ENCODE measurements at places on chromosomes 4 and X. TPM values are rescaled to one million over a fixed set of nuclear protein-coding genes. Genes with fewer than 3 reads are reported as not detected.

DNA sequence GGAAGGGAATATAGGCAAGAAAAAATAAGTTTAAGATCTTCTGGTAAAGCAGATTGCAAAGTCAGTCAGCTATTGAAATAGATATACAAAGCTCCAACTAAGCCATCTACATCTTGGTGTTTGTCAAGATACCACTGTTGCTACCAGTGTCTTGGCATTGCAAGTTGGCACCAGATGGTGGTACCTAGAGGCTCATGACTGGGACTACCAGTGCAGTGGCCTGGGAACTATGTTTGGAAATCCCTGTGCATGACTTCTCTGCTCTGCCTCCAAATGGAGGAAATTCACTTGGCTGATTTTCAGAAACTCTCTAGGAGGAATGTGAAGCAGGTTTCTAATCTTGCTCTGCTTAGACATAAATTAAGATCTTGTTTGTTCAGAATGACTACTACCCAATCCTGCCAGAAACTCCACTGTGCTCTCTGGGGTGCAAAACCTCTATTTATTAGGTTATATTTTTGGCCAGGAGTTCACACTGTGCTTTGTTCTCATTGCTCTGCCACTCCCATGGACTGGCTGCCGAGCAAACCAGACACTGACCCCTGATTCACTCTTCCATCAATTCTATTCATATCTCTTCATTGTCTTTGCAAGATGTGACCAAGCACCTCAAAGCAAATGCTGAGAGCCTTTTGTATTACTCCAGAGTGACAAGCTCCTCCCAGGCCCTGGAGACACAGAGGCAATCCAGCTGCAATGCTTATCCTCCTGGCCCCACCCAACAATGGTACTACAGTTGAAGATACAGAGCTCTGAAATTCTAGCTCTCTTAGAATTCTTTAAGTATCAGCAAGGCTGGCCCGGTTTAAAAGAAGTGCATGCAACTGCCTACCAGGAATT is 272.3 kb upstream of the FGF16 start:
- no peak overlapping the region for H3K4me3 ChIP-seq
- no peaks in the 10 kb centered on the region for H3K36me3 ChIP-seq
- no peak for DNase-seq
- H3K27me3 ChIP-seq, result no peaks in the 10 kb centered on the region

GRCh38 chr4:183821076-183821853 is 83.8 kb upstream of the STOX2 start:
- no peaks in the 10 kb centered on the region for H3K27me3 ChIP-seq
- DNase-seq, result no peak
- no peaks in the 10 kb centered on the region for H3K36me3 ChIP-seq
- H3K4me1 ChIP-seq, result no peaks in the 10 kb centered on the region

GRCh38 chr4:48370260-48371134 is 29.2 kb downstream of the SLAIN2 start:
- H3K27ac ChIP-seq, result no peak overlapping the region
- no peak for DNase-seq
- no peak overlapping the region for H3K4me3 ChIP-seq
- H3K27me3 ChIP-seq, result no peaks in the 10 kb centered on the region
- H3K4me1 ChIP-seq, result peaks cover 16% of the 10 kb centered on the region

DNA sequence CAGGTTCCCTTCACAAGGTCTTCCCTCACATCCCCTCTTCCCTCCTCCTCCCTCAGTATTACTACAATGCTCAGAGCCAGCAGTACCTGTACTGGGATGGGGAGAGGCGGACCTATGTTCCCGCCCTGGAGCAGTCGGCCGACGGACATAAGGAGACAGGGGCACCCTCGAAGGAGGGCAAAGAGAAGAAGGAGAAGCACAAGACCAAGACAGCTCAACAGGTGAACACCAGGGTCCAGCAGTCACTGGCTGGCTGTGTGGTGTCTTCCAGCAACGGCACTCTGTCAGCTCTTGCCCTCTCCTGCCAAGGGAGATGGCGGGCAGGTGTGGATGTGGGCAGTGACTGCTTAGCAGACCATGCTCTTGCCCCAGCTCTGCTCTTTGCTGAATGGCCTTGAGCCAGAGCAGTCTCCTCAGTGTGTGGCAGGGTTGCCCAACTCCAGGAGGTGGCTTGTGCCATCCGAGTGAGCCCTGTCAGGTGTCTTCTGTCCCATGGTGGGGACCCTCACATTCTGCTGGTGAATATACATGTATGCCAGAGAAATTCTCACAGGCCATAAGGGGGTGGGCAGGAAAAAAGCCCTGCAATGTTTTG is 11.4 kb upstream of the UBA1 start:
- no peaks in the 10 kb centered on the region for H3K27me3 ChIP-seq
- H3K4me3 ChIP-seq, result no peak overlapping the region
- peaks cover 35% of the 10 kb centered on the region for H3K36me3 ChIP-seq
- H3K27ac ChIP-seq, result no peak overlapping the region
- DNase-seq, result no peak

- no peaks in the 10 kb centered on the region for H3K36me3 ChIP-seq
- H3K27me3 ChIP-seq, result no peaks in the 10 kb centered on the region
- H3K27ac ChIP-seq, result no peak overlapping the region
- DNase-seq, result no peak
- H3K4me1 ChIP-seq, result no peaks in the 10 kb centered on the region
Observed at GRCh38 chrX:47623540-47624027, 3.9 kb upstream of the SYN1 start.

DNA sequence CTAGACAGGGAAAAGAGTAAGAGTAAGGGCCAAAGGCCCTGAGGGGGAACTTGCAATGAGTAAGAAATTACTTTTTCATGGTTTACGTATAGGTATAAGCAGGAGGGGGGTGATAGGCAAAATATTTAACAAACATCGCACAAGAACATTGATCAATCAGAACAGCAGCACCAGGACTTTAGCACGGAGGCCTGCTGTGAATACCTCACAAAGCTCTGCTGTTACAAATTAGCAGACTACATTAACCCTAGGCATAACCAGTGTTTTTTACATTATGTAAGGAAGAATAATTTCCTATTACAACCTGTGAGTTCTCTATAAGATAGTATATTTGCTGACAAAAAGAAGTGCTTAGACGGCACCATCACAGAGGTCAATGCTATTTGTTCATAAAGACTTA is 44.9 kb downstream of the PPARGC1A start:
- no peak overlapping the region for H3K27ac ChIP-seq
- no peaks in the 10 kb centered on the region for H3K36me3 ChIP-seq

DNA sequence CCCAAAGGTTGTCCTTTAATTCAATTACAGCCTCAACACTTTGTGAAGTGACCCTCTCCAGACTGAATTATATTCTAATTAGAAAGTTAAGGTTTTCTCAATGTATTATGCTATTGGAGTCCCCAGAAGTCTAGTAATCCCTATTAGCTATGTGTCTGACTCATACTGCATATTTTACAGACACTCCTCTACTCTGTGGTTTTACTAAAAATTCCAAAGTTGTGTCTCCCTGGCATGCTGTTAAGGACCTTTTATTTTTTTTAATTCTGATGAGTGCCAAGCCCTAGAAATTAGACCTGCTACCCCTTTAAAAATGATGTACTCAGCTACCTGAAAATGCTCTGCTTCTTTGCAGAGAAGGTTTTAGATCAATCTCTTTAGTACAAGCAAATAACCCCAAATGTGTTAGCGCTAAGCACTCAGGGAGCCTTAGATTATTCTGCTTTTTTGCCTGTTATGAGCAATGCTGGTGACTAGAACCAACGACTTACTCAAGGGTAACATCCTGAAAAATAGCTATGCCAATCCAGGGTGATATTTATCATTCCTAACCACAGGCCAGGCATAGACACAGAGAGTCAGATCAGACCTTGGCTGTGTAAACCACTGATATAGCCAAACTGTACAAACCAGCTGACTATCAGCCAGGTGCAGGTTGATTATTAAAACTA is 26.1 kb upstream of the CXCL13 start:
- no peaks in the 10 kb centered on the region for H3K4me1 ChIP-seq
- H3K36me3 ChIP-seq, result no peaks in the 10 kb centered on the region
- no peaks in the 10 kb centered on the region for H3K27me3 ChIP-seq
- no peak for DNase-seq

PABPC1L2A gene
- not detected for total RNA-seq

OPHN1 gene
- total RNA-seq, result 5.9 TPM

All from thoracic aorta (tissue), 2 donors.